ENCODE measurements at places on chromosomes 3 and 15.

DNA sequence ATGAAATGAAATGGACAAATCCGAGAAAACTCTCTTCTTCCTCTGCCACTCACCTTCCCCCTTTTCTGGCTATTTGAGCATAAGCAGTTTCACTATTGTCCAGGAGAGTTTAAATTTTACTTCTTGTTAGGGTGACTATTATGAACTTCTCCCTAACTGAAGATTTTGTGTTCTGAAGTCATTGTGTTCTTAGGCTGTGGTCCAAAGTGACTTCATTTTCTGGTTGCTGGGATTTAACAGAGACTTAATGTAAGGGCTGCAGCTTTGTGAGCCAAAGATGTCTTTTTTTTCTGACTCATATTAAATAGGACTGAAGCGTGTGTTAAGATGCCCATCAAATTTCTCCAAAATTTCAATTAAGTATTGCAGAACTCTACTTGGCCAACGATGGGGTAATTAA is 46.5 kb upstream of the FSTL1 start:
- DNase-seq = no peak

GRCh38 chr15:79629687-79630086 is 197.6 kb downstream of the MINAR1 start:
- DNase-seq = no peak

GRCh38 chr3:16240229-16241023 is 24.3 kb downstream of the DPH3 start:
- no peak for DNase-seq

DNA sequence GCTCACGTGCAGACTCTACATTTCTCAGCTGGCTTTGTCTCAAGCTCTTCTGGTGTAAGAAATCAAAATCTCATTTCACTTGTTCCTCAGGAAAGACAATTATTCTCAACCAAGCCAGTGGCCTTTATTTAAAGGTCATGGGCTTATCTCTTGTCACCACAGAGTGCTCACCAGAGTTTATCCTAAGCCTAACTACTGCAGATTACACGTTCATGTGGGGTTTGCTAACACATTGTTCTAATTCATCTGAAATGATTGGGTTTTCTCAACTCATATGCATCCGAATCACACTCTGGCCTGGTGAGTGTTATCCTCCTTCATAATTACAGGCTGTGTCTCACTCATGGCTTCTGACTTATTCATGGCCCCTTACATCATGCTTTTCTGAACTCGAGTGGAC is 83.3 kb upstream of the TSC22D2 start:
- DNase-seq = no peak

DNA sequence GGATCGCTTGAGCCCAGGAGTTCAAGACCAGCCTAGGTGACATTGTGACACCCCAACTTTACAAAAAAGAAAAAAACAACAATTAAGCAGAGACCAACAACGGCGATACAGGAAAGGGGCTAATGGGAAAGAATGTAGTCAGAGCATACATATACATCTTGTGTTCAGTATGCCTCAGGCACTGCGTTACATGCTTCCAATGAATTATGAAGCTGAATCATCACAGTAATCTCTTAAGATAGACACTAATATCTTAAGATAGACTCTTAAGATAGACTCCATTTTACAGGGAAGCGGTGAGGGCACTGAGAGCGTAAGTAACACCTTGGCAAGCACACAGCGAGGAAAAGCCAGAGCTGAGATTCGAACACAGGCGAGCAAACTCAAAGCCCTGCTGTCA is 6.1 kb upstream of the LDHAL6B start:
- DNase-seq = no peak

GRCh38 chr3:83438188-83438587 is 1520.6 kb upstream of the CADM2 start:
- no peak for DNase-seq

GRCh38 chr3:39064646-39065045 is 12.8 kb downstream of the WDR48 start:
- DNase-seq = no peak

- no peak for DNase-seq
Observed at GRCh38 chr3:53495520-53496391, 1.3 kb downstream of the CACNA1D start.

- DNase-seq = peak; percentile 79
Observed at GRCh38 chr15:36905908-36906307, 194.4 kb downstream of the MEIS2 start.

DNA sequence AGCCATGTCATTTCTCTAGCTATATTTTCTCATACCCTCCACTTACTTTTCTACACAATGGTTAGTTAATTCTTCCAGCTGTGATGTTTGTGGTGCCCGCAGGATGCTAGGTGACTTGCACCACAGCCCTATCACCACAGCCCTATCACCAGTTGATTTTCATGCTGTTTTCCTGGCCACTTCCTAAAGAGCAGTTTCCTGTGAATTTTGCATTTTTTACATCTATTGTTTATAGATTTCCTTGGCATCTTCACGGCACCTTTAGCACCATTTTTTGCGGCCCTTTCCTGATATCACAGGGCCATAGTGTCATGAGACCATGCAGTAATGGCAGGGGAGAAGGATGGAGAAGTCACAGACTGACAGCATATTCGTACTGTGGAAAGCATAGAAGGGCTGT is 132.9 kb upstream of the PRICKLE2 start:
- DNase-seq = no peak

DNA sequence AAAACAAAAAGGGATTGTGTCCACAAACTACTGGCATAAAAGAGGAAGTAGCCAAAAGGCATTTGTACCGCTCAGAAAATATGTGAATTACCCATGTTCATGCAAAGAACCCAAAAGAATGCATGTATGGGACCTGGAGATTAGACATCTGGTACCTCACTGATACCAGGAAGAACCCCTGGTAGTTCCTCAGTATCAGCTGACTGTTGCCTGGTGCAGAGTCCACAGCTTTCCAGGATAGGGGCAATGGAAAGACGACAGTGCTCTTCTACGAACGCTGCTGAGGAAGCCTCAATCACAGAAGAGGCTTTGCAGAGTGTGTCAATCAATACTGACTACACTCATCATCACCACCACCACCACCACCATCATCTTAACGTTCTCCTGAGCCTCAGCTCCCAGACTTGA is 63.3 kb downstream of the ATP8B4 start:
- no peak for DNase-seq

- no peak for DNase-seq
Observed at GRCh38 chr15:96160269-96160668, 170.2 kb upstream of the NR2F2 start.

DNA sequence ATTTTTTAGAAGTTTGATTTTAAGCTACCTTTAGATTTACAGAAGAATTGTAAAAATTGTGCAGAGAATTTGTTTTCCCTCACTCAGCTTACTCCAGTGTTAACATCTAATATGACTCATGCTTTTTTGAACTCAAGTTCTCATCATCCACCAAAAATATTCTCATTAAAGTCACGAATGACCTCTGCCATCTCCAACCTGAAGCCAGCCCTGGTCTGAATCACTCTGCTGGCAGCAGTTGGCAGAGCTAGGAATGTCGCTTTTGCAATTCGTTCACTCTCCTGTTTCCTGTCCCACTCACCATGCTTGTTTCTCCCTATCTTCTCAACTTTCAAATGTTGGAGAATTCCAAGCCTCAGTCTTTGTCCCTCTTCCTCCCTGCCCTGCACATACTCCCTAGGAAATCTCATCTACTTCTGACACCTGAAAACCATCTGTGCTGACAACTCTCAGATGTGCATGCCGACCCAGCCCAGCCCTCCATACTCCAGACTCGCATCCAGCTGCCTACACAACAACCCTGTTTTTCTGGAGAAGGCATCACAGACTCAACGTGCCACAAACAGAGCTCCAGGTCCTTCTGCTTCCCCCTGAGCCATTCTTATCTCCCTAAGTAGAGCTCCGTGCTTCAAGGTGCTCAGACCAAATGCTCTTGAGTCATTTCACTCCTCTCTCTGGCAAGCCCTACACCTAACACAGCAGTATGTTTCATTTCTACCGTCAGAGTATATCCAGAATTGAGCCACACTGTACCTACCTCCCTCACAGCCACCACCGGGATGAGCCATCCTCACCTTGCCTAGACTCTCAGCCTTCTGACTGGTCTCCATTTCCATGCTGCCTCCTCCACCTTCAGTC is 24.9 kb downstream of the PRR23E start:
- DNase-seq = no peak

- DNase-seq = no peak
Observed at GRCh38 chr15:50247819-50248655, 17.5 kb downstream of the HDC start.

GRCh38 chr3:187063286-187064121 is 75.8 kb downstream of the RPL39L start:
- DNase-seq = peak; percentile 65

GRCh38 chr3:11953350-11953749 is 50.8 kb upstream of the SYN2 start:
- DNase-seq = no peak

- no peak for DNase-seq
Observed at GRCh38 chr15:39359771-39360170, 221.1 kb upstream of the THBS1 start.

DNA sequence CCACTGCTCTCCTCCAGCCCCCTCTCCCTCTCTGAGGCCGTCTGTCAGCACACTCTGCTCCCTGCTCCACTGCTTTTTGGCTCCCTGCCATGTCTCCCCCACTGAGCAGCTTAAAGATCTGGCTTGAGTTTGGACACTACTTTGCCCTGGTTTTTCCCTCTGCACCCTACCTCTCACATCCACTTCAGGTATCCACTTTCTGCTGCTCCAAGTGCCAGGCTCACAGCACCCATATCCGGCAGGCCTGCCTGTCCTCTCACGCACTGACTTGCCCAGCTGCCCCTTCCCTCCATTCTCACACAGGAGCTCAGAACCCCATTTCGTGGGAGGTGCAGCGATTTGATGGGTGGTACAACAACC is 3.7 kb downstream of the DUOX1 start:
- DNase-seq = no peak

DNA sequence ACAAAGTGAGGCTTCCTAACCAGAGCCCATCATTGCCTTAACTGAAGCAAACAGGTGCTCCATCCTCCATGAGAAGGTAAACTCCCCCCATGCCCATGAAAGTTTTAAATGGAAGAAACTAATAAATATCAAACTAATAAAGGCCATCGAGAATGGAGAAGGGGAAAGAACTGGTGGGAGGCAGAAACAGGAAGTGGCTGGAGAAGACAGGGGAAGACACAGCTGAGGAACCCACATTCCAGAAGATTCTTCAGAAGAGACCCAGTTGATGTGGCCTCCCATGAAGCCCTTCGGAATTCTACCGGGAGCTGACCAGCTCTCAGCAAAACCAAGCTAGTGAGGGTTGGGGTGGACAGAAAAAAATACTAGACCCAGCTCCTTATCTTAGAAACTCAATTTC is 41.6 kb downstream of the SH3BP5 start:
- no peak for DNase-seq

DNA sequence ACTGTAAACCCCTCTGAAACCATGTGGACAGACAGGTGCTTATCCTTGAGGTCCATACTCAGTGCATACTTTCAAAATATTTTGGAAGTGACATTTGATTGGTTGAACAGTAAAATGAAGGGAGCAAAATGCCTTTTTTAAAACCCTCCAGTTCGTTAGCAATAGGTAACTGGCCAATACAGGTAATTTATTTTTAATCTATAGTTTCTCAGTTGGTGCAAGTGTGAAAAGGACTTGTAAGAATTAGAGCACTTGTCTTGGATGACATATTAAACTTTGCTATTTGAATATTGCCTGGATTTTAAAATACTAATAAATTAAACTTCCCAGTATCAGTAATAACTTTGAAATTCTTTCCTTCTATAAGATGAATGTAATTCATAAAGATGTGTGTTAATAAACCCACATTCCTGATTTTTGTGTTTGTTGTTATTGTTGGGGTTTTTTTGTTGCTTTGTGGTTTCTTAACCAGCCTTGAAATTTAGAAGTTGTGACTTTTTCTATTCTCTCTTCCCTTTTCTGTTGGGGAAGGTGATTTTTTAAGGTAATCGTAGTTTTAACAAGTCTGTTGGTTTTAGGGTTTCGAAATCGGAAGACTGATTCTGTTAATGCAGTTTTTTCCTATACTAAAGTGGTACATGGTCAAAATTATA is 90.0 kb downstream of the STT3B start:
- DNase-seq = no peak

DNA sequence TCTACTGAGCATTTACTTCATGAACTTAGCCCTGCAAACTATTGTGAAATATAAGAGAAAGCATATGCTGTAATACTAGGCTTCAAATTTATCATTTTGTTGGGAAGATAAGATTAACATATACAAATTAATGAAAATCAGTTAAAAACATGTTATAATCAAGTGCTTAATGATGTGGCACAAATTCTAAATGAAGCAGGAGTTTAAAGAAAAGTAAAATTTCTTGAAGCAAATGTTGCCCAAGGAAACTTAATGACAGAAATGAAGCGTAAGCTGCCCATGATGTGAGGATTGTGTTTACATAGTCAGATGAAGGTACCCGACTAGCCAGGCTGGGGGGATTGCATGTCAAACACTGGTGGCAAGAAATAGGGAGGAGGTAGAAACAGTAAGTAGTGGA is 103.1 kb upstream of the GAP43 start:
- DNase-seq = no peak

GRCh38 chr15:39628546-39629257 is 47.8 kb downstream of the THBS1 start:
- no peak for DNase-seq

GRCh38 chr3:46369675-46370132 is 1.0 kb upstream of the CCR5 start:
- DNase-seq = no peak

GRCh38 chr3:14001136-14001535 is 121.3 kb upstream of the WNT7A start:
- no peak for DNase-seq

GRCh38 chr15:100690032-100690794 is 87.8 kb downstream of the ASB7 start:
- DNase-seq = no peak

GRCh38 chr3:172543419-172543818 is 20.2 kb upstream of the TNFSF10 start:
- no peak for DNase-seq

DNA sequence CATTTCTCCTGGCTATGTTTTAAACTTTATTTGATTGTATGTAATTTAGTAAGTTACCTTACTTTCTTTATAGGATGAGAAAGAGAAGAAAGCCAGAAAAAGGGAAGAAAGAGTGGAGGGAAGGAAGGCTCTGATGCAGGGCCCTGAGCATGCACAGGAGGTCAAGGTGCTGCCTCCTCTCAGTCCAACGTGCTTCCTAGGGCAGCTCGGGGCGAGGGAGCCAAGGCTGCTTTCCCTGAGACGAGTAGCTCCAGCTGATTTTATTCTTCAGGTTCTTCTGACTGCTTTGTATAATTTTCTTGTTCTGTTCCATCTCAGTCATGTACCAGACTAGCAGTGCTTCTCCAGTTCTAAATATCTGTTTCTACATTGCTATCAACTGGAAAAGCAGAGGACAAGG is 3.4 kb downstream of the CORO2B start:
- no peak for DNase-seq

GRCh38 chr3:56297281-56297840 is 170.9 kb downstream of the ERC2 start:
- DNase-seq = no peak

DNA sequence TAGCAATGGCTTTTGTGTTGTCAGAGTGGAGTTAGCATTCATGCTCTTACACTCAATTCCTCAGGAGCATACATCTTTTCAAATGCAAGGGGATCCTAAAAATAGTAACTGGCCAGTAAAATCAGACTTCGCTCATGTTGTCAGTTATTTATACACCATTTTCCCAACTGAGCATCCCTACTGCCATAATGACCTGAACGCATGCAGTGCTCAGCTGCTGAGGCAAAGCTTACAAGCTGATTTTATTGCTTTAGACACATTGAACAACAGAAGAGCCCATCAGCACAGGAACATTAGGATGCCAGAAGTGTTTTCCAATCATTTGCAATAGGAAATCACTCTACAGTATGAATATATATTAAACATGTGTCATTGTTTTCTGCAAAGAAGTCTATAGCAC is 689.7 kb upstream of the BCHE start:
- DNase-seq = no peak

- no peak for DNase-seq
Observed at GRCh38 chr3:10583798-10584708, 78.7 kb upstream of the ATP2B2 start.

All from Caco-2 (cell line).